ENCODE measurements at places on chromosomes 3 and 15.

DNA sequence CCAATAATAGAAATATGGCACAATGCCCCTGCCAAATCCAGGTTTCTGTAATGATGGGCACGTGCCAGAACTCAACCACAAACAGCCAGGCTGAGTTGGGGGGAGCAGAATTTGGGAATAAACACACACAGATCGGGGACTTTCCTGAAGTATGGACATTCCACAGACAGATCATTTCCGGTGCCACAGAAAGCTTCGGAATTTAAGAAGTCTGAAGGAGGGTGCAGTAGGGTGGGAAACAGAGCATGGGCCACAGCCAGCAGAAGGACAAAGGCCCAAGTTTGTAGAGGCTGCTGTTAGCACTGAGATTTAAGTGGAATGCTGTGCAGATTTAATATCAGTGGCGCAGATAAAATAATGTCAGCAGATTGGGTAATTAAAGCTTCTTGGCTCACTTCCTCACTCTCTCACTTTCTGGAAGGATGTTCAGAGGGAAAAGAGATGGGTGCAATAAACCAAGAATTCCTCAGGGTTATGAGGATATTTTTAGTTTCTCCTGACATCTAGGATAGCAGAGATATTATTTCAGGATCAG is 67.4 kb downstream of the MYLK start:
- no peak for DNase-seq

DNA sequence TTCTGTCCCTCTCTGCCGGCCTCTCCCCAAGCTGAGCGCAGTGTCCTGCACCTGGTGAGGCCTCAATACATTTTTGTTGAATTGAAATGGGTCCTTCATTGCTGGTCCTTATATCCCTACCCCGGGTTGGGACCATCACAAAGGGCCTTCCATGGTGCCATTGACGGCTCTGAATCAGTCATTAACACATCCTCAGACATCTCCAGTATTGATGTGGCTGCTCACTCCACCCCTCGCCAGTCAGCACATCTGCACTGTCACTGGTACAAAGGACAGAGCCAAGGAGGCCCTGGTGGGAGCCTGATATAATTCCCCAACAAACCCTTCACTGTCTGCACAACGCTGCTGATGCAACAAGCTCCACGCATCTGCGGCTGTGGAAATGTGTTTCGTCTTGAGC is 191.6 kb upstream of the TOPAZ1 start:
- DNase-seq = no peak

DNA sequence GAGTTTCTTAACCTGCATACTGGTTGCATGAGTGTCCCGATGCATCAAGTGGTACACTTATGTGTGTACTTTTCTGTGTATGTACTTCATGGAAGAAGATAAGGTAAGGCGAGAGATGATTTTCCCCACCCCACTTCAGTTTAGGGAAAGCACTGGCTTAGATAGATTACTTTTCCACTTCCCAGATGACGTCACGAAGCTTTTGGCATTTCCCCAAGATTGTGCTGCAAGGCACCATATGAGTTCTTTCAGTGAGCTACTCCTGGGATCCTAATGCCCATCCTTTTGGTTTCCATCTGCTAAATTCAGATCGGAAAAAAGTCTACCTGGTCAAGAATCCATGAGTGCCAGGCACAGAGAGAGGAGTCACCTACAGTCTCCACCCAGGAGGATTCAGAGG is 4.5 kb downstream of the IL17RB start:
- DNase-seq = no peak

DNA sequence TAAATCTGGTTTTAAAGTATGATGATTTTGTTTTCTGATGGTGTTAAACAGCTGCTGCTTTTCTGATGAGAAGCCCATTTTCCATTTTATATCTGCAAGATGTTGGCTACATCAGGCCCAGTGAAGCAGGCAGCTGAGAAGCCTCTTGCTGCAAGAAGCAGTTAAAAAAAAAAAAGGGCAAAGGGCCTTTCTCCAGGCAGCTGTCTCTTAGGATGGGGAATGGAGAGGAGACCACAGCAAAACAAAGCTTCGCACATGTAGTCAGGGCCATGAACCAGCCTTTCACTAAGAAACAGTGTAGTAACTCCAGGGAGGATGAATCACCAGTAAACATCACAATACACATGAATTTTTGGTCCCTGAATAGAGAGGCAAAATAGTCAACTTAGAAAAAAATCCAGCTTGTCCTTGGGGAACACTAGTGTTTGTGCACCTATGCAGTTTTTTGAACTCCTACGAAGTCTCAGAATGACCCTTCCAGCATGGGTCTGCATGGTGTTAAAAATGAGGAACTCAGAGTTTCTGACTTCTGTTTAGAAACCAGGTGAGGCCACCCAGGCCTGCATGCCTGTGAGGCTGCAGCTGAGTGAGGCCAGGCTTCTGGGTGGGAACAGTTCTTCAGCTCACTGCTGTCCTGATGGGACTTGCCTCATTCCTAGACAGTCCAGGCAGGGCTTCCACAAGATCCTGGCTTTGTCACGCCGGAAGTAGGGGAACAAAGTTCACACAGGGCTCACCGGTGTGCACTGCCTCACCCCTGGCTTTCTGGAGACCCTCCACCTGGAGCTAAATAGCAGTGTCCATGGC is 518.7 kb downstream of the MCTP2 start:
- no peak for DNase-seq

GRCh38 chr3:48039487-48040190 is 23.4 kb upstream of the MAP4 start:
- DNase-seq = no peak

GRCh38 chr15:101347454-101347853 is 52.4 kb upstream of the SNRPA1 start:
- no peak for DNase-seq

Measured in aorta (tissue), 5 donors.